CD4-positive, alpha-beta memory T cell (primary cell): ENCODE measurements at places on chromosomes 2 and 18.

DNA sequence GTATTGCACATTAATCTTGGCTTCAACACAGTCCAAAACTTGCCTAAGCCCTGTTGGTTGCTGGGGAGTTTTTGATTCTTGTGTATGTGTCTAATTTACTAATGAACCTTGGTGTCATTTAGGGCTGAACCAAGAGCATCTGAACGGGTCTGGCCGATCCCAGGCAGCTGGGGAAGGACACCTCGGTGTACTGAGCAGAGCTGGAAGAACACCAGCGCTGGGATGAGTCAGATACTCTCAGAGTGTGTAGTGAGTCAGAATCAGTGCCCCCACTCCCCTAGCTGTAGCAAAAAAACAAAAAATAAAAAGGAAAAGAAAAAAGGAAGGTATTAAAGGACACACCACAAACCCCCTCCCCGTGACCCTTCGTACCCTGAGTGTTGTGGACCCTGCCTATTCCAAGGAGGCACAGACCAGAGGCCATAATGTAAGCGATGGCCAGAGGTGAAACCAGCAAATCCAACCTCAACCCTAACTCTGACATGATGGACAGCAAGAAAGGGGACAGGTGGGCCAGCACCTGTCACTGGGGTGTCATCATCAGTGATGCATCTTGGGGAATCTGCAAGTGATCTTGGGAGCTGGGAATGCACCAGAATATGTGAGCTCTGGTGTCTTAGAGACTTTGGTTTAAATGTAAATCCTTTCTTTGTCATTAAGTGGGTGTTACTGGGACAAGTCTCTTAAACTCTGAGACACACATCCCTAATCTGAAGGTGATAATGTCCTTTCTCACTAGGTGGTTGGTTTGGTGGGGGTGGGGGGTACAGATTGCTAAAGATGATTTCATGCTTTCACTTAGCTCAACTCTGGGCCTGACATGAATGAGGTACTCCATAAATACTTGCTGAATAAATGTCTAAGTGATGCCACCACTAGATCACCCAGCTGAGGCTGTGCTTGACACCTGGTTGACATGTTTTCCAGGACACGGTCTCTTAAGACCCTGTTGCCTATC is 34.2 kb upstream of the NCOA1 start:
- DNase-seq = no peak

GRCh38 chr2:127463155-127463991 is 45.1 kb downstream of the PROC start:
- no peak for DNase-seq

DNA sequence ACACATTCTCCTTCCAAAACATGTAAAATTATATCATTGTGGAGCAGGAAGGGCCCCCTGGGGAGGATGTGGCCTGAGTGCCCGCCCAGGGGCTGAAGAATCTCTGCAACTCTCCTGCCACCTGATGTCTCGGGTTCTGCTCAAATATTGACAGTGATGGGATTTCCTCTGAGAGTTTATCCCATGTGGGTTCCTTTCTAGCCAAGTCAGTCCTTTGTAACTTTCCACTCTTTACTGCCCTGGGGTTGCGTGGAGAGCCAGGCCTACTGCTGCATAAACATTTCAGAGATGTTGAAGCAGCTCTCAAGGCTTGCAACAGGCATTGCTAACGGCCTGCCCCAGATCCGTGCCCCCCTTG is 4.0 kb upstream of the RAB17 start:
- no peak for DNase-seq

DNA sequence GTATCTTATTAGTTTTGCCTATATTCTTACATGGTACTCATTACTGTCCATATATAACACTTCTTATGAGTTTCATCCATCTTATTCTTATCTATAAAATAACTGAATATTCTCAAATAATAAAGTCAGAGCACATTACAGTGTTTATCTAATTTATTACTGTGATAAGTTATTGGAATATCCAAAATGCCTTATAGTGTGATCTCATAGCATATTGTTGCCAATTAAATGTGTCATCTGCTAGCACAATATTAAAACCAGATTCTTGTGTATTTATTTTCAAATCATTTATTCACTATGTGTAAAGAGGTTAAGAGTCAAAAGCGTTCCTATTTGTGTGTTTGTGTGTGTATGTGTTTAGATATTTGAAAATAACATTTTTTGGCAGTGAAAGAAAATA is 151.9 kb downstream of the WDR7 start:
- no peak for DNase-seq

- no peak for DNase-seq
These were observed 229.3 kb upstream of the PXDN start for GRCh38 chr2:1973636-1974035.

DNA sequence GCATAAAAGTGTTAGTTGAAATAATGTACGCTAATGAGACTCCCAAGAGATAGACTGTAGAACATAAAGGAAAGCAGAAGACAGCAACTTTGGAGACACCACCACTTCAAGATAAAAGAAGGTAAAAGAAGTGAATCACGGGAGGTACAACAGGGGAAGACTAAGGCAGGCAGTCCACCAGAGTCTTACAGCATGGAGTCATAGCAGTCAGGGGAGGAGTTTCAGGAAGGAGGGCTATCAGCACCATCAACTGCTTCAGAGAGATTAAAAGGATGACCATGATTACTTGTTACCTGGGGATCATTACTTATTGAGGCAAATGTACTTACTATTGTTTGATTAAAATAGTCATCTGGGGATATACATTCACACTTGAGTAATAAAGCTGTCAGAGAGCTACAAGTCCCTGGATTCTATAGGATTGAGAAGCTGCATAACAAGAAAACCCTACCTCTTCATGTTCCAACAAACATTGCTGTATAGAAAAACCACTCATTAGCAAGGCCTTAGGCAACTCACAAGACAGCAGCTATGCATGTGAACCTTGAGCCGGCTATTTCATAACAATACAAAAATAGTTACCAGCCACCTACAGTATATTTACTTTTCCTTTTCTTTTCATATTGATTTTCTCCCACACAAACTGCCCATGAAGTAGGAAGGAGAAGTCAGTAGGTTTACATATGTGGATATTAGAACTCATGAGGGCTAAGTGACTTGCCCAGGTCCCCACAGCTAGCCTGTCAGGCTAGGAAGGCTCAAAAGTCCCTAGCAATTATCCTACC is 101.7 kb downstream of the PDE11A start:
- no peak for DNase-seq

DNA sequence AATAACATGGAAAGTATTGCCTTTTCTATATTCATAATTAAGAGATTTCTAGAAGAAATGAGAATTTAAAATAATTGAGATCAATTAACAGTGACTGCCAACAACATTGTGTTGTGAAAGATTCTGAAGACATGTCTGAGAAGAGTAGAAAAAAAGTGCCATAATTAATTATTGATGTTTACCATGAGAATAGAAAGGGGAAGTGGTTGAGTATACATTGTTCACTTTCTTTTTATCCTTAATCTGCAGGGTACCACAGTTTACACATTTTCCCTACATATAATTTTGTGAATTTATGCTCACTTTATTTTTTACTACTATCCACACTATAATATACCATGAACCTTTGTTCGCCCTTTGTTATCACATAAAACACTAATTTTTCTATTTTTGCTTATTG is 47.1 kb upstream of the UBE2E3 start:
- no peak for DNase-seq

- no peak for DNase-seq
These were observed 29.8 kb upstream of the GALM start for GRCh38 chr2:38636069-38636468.

GRCh38 chr18:48754993-48755473 is 195.7 kb downstream of the SMAD7 start:
- DNase-seq = no peak

DNA sequence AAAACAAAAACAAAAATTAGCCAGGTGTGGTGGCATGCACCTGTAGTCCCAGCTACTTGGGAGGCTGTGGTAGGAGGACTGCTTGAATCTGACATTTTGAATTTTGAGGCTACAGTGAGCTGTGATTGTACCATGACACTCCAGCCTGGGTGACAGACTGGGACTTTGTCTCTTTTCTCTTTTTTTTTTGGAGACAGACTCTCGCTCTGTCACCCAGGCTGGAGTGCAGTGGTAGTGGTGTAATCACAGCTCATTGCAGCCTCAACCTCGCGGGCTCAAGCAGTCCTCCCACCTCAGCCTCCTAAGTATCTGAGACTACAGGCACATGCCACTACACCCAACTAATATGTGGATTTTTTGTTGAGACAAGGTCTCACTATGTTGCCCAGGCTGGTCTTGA is 35.6 kb downstream of the ANKRD44 start:
- no peak for DNase-seq

DNA sequence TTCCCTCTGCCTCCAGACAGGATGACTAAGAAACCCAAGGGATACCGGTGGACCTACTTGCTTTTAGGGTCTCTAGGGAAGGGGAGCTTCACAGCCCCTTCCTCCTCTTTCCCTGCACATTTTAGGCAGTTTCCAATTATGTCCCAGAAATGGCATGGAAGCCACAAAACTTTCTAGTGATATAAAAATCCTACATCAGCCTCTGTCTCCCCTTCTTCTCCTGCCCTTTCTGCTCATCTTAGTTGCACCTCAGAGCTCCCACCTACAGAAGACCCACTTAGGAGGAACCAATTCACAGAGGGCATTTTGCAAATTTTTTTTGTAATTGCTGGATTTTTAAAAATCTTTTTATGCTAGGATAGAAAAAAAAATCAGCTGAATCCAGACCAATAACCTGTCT is 263.1 kb downstream of the TNS1 start:
- no peak for DNase-seq
